ENCODE measurements at places on chromosomes 6 and 20. TPM values are rescaled to one million over a fixed set of nuclear protein-coding genes. Genes with fewer than 3 reads are reported as not detected.

The OR2B6 gene
- total RNA-seq, result not detected

The LPA gene
- total RNA-seq, result not detected

The TTLL9 gene
- total RNA-seq, result not detected

DNA sequence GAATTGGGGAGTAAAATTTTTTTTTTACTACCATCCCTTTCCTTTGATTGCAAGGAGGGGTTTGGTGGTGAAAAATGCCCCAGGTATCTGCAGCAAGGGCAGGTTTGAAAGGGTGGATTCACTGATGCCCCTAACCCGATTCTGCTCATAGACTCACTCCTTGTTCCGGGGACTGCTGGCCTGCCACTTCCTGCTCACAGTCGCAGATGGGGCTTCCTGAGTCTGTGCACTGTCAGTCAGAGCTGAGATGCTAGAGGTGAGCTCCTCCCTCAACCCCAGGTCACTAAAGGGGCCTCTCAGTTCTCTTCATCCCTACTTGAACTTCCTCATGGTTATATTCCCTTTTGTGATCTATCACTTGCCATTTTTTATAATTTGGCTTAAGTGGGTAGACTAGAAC is 357.9 kb downstream of the FARS2 start:
- DNase-seq, result no peak

- no peak for DNase-seq
Measured at GRCh38 chr20:53002786-53003185, 30.6 kb downstream of the TSHZ2 start.

DNA sequence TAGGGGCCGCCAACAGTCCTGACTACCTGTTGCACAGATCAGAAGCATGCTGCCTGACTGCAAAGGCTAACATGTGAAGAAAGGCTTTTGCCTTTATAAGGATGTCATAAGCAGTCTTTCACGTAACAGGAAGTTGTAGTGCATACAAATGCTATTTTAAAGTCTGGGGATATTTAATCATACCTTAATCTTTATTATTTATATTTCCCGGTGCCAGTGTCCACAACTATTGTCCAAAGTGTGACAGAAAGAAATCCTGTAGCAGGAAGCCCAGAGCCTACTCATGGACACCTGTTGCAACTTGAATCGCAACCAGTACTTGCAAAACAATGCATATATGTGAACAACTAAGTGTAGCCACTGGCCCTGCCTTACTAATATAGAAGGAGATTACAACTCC is 235.8 kb downstream of the ALDH8A1 start:
- DNase-seq, result no peak

DNA sequence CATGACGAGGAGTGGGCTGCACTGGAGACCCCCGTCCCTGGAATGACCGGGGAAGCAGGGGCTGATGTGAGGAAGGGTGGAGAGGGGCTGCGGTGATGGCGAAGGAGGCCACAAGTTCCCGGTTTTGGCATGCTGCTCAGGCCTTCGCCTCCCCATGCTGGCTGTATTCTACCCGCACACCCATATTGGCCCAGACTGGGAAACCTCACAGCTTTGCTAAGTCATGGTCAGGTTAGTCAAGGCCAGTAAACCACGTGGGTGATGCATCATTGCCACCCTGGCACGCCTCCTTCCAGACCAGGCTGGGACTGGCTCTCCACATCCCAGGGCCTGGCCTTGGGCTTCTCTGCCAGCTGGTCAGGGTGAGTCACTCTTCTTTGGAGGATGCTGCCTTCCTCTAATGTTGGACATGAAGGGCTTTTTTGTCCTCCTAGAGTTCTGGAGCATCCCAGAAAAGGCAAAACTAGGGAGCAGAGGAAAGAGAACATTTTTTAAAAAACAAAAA is 53.8 kb downstream of the PCNA start:
- DNase-seq, result peak; percentile 97

DNA sequence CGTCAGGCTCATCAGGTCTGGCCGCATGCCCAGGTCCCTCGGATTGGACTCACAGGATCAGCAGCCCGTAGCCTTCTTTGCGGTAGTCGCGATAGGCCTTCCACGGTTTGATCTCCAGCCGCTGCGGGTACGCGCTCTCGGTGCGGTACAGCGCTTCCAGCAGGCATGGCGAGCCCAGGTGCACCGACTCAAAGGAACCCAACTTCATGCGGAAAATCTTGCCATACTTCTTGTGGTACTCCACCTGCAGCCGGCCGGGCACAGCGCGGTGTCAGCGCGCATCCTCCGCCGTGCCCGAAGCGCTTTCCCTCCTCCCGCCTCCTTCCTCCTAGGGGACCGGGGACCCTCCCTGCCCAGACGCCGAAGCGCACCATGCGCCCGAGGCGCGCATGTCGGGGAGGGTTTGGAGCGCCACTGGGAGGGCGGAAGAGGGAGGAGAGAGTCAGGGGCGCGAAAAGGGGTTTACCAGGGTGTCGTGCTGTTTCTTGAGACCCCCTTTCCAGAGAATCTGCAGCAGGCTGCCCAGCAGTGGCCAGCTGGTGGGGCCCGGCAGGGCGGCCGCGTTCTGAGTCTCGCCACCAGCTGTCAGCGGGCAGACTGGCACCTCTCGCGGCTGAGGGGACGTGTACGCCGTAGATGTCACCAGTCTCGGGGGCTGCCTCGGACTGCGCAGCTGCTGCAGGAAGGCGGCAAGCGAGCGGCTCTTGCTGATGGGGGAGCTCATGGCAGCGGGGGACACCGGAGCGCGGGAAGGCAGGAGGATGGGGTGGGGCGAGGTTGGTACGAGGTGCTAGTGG is 732 bp downstream of the CYP24A1 start:
- DNase-seq, result no peak

- no peak for DNase-seq
Measured at GRCh38 chr6:10163203-10163962, 251.5 kb downstream of the TFAP2A start.

All from IMR-90 (cell line).